ENCODE measurements at places on chromosomes 12 and 14.

DNA sequence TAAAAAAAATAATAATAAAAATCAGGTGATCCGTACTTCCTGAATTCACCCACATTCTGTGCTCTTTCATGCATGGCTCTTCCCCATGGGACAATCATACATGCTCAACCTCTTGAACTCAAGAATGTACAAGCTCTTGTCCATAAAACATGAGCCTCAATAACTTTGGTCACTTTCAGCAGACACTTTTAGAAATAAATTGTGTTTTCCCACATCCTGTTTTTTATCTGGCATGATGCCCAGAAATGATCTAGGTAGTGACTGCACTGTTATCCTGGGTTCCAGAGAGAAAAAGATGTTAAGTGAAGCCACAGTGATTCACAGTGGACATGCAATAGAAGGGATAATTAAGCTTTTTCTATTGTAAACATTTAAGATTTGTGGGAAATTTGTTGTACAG, 537.6 kb upstream of the TMEM132C start:
- DNase-seq: no peak

GRCh38 chr12:61870658-61871484, 389.3 kb upstream of the USP15 start:
- DNase-seq: no peak

GRCh38 chr12:10147714-10148403, 17.9 kb upstream of the CLEC7A start:
- DNase-seq: no peak

DNA sequence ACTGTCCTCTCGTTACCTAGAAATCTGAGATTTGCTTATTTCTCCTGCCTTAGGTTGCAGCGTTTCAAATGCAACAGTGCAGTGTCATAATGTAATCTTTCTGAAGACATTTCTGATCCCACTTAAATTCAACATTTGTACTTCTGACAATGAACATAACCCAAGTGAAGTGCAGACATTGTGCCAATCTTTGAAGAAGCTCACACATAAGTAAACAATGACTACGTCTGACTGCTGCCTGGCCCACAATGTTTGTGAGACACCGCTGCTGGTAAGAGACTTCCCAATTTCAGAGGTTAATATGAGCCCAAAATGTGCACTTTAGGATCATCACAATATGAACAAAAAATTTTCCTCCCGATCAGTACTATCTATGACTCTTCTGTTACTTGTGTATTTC, 84.6 kb upstream of the BCL2L14 start:
- no peak for DNase-seq

DNA sequence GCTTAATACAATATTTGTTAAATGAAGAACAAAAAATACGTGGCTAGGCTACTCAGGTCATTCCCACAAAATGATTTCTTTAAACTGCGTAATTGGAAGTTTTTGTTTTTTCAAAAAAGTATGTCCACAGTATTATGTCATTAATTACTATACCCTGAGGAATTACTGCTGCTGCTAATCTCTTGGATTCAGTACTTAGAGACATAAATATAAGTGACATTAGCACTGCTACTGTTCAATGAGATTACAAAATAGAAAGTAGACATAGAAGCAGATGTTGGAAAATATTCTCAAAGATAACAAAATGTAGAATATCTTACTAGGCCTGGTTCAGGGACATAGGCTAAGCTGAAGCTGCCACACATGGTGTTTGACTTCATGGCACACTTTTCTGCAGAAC, 36.3 kb downstream of the HMGA2 start:
- no peak for DNase-seq

- DNase-seq: peak; percentile 34
Observed at GRCh38 chr12:75208856-75209811, 505 bp downstream of the KCNC2 start.

DNA sequence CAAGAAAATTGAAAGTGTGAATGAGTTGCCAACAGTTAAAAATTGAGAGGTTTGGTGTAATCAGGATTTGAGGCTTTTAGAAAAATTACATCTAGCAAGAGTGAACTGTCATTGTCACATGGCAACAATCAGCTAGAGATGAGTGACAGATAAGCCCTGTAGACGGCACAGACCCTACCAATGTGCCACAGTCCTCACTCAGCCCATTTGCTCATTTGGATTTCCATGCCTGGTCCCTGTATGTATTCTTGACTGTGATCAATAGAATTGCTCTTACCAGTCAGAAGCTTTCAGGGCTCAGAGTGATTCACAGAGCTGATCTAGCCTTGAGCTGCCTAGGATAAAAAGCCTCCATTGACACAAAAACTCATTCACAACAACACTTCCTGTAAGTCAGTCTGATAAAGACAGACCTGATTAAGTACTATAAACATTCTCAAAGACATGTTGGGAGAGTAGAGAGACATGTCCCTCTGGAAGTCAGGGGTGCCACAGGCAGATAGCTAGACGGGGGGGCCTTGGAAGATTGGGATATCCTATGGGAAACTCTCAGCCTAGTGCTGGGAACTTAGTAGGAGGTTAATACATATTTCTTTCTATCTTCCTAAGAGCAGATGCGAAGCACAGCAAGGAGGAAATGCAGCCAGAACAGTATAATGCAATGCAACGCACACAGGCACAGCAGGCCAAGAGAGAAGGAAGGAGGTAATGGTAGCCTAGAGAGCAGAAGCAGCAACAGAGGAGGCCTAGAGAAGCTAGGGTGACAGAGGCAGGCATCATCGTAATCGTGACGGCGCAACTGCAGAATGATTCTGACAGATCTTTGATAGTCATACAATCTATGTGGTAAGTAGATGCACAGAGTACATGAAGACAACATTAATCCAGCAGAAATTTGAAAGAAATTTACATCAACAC, 2.0 kb upstream of the PELI2 start:
- no peak for DNase-seq

- no peak for DNase-seq
Observed at GRCh38 chr12:104662203-104662602, 205.5 kb downstream of the CHST11 start.
